A549 treated with CpdA at 1 μM for 4 hours (cell line): ENCODE measurements at places on chromosomes 5 and 9. TPM values are rescaled to one million over a fixed set of nuclear protein-coding genes. Genes with fewer than 3 reads are reported as not detected.

Gene SGCD
- total RNA-seq: 3.7 to 5.2 TPM (median 4.3 TPM) in 5 replicates

Gene NNT
- total RNA-seq: 10.6 to 14.9 TPM (median 12.0 TPM) in 5 replicates

Gene NR5A1
- total RNA-seq: 0.08 TPM in 1 of 5 replicates, not detected in the others

Gene MYMK
- not detected in 5 replicates for total RNA-seq

Gene PIGO
- 37.3 to 53.4 TPM (median 48.5 TPM) in 5 replicates for total RNA-seq

Gene CNTFR
- total RNA-seq: 0.08 to 0.19 TPM (median 0.10 TPM) in 5 replicates

Gene ELL2
- total RNA-seq: 10.8 to 18.4 TPM (median 13.0 TPM) in 5 replicates

Gene SLC4A9
- total RNA-seq: 0.01 TPM in 1 of 5 replicates, not detected in the others

Gene PRDM9
- not detected in 5 replicates for total RNA-seq

Gene AFF4
- total RNA-seq: 17.2 to 23.8 TPM (median 20.5 TPM) in 5 replicates

Gene ZDHHC11B
- 1.1 to 1.5 TPM (median 1.3 TPM) in 5 replicates for total RNA-seq

Gene PDE8B
- total RNA-seq: 0.82 to 1.7 TPM (median 1.6 TPM) in 5 replicates

Gene IRX1
- not detected in 5 replicates for total RNA-seq

Gene CCDC192
- total RNA-seq: not detected in 5 replicates

Gene GFI1B
- 0.07 TPM in 1 of 5 replicates, not detected in the others for total RNA-seq

Gene KCTD16
- total RNA-seq: 0.05 to 0.07 TPM (median 0.05 TPM) in 3 of 5 replicates, not detected in the others

Gene ADCY2
- total RNA-seq: not detected in 5 replicates

Gene GNG10
- 43.9 to 72.0 TPM (median 67.2 TPM) in 5 replicates for total RNA-seq

Gene MELK
- total RNA-seq: 68.4 to 84.9 TPM (median 73.9 TPM) in 5 replicates

Gene RALGPS1
- total RNA-seq: 1.3 to 4.0 TPM (median 2.0 TPM) in 5 replicates

Gene ZBED3
- 2.5 to 3.4 TPM (median 3.4 TPM) in 5 replicates for total RNA-seq

Gene TTLL11
- 3.2 to 4.6 TPM (median 4.0 TPM) in 5 replicates for total RNA-seq

Gene ZNF169
- total RNA-seq: 1.6 to 2.2 TPM (median 2.0 TPM) in 5 replicates

Gene CCDC171
- 0.34 to 0.45 TPM (median 0.41 TPM) in 5 replicates for total RNA-seq

Gene INSL6
- total RNA-seq: not detected in 5 replicates

Gene SLC6A3
- total RNA-seq: 0.05 to 0.14 TPM (median 0.08 TPM) in 5 replicates

Gene IL4
- not detected in 5 replicates for total RNA-seq

Gene CFAP77
- total RNA-seq: 0.08 to 0.28 TPM (median 0.10 TPM) in 3 of 5 replicates, not detected in the others

Gene PTGER4
- 0.70 to 1.8 TPM (median 0.72 TPM) in 5 replicates for total RNA-seq

Gene RELL2
- total RNA-seq: 4.3 to 5.2 TPM (median 4.6 TPM) in 5 replicates

Gene PCDHGB1
- total RNA-seq: 1.0 to 2.1 TPM (median 1.9 TPM) in 5 replicates

Gene SOHLH1
- 0.07 to 0.09 TPM in 2 of 5 replicates, not detected in the others for total RNA-seq

Gene ANXA1
- total RNA-seq: 1,126 to 1,299 TPM (median 1,234 TPM) in 5 replicates

Gene FOXD4
- total RNA-seq: 0.29 to 0.59 TPM (median 0.53 TPM) in 5 replicates

Gene ZMAT2
- total RNA-seq: 81.8 to 121 TPM (median 90.3 TPM) in 5 replicates

Gene REEP2
- total RNA-seq: 5.9 to 7.4 TPM (median 6.7 TPM) in 5 replicates

Gene SHISAL2B
- not detected in 5 replicates for total RNA-seq

Gene PKN3
- 11.7 to 17.4 TPM (median 14.6 TPM) in 5 replicates for total RNA-seq

Gene TRMO
- total RNA-seq: 11.1 to 16.1 TPM (median 13.1 TPM) in 5 replicates

Gene HBEGF
- total RNA-seq: 6.5 to 7.8 TPM (median 7.5 TPM) in 5 replicates

Gene PCA3
- total RNA-seq: not detected in 5 replicates

Gene IL9
- not detected in 5 replicates for total RNA-seq

Gene APBA1
- 0.10 to 0.43 TPM (median 0.33 TPM) in 5 replicates for total RNA-seq

Gene KCNMB1
- total RNA-seq: not detected in 5 replicates

Gene SLC6A19
- total RNA-seq: 0.02 TPM in 1 of 5 replicates, not detected in the others

Gene TICAM2
- 0.46 to 1.1 TPM (median 1.0 TPM) in 5 replicates for total RNA-seq
